ENCODE measurements at places on chromosomes 4 and X. TPM values are rescaled to one million over a fixed set of nuclear protein-coding genes. Genes with fewer than 3 reads are reported as not detected.

DNA sequence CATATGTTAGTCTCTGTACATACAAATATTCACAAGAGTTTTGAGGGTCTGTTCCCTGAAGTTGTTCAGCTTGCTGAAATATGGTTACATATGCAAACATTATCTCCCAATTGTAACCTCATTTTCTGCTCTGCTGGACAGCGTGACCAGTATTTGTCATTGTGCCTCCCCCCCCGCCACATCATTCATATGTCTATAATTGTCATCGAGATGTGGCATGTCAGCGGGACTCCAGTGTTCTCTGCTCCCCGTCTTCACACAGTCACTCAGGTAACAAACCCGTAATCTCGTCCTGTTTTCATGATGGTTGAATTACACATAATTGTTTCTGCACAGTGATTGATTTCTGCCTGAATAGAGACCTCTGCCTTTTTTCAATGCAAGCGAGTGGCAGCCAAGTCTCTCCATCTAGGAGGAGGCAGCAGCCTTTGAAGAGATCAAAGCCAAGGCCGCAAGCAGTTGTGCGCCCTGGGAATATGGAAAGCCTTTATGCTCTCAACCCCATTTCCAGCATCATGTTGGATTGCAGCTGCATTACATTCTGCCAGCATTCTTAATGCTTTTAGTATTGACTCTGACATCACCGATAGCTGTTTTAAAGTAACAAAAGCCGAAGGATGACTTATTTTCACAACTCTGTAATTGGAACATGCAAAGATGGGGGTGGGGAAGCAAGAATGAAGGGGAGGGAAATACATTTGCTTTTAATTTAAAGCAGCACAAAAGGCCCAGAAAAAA is 27.4 kb downstream of the LEF1 start:
- DNase-seq: no peak
- H3K4me3 ChIP-seq: no peak overlapping the region
- no peaks in the 10 kb centered on the region for H3K27me3 ChIP-seq
- H3K27ac ChIP-seq: peak overlapping the region; percentile 47

- H3K27me3 ChIP-seq: no peaks in the 10 kb centered on the region
- H3K4me1 ChIP-seq: peaks cover 19% of the 10 kb centered on the region
- no peaks in the 10 kb centered on the region for H3K36me3 ChIP-seq
- no peak for DNase-seq
- peak overlapping the region; percentile 30 for H3K4me3 ChIP-seq
Observed at GRCh38 chr4:81963763-81964020, 410.1 kb downstream of the HNRNPD start.

GRCh38 chr4:170854097-170854496 is 764.3 kb upstream of the AADAT start:
- DNase-seq: no peak
- no peaks in the 10 kb centered on the region for H3K4me1 ChIP-seq
- no peak overlapping the region for H3K4me3 ChIP-seq

GRCh38 chr4:40196724-40197281 is at the start of gene RHOH:
Gene RHOH, plus strand, starts transcription at chr4:40197031. Its CDS starts 46,356 bp downstream, at chr4:40243387.
- peak; percentile 61 for DNase-seq
- peak within 1 kb of the TSS; percentile 69 for H3K4me3 ChIP-seq
- H3K4me1 ChIP-seq: peaks cover 4% of the 10 kb centered on the region
- no peak within 1 kb of the TSS for H3K27ac ChIP-seq
- H3K36me3 ChIP-seq: no peaks in the 10 kb centered on the region
- H3K27me3 ChIP-seq: no peaks in the 10 kb centered on the region

DNA sequence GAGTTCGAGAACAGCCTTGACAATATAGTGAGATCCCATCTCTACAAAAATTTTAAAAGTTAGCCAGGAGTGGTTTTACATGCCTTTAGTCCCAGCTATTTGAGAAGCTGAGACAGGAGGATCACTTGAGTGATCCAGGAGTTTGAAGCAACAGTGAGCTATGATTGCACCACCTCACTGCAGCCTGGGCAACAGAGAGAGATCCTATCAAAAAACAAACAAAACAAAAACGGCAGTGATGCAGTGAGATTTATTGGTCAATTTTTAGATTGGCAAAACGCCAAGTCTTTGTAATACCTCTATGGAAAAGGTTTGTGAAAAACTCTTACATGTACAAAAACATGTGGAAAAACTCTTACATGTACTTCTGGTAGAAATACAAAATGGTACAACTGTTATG is 91.3 kb downstream of the PTPN13 start:
- no peak for DNase-seq
- H3K27ac ChIP-seq: no peak overlapping the region
- no peaks in the 10 kb centered on the region for H3K4me1 ChIP-seq
- H3K27me3 ChIP-seq: no peaks in the 10 kb centered on the region

GRCh38 chr4:116925900-116926457 is 159.4 kb downstream of the TRAM1L1 start:
- H3K4me3 ChIP-seq: peak overlapping the region; percentile 79
- no peaks in the 10 kb centered on the region for H3K36me3 ChIP-seq
- no peak overlapping the region for H3K27ac ChIP-seq
- peaks cover 12% of the 10 kb centered on the region for H3K27me3 ChIP-seq
- peak; percentile 86 for DNase-seq

GRCh38 chrX:40085714-40086113 is 12.0 kb downstream of the BCOR start:
- no peaks in the 10 kb centered on the region for H3K36me3 ChIP-seq
- H3K27ac ChIP-seq: no peak overlapping the region
- H3K27me3 ChIP-seq: no peaks in the 10 kb centered on the region
- peak; percentile 59 for DNase-seq
- peaks cover 11% of the 10 kb centered on the region for H3K4me1 ChIP-seq

- H3K27me3 ChIP-seq: no peaks in the 10 kb centered on the region
- H3K27ac ChIP-seq: no peak overlapping the region
- H3K4me3 ChIP-seq: no peak overlapping the region
- no peaks in the 10 kb centered on the region for H3K4me1 ChIP-seq
- no peak for DNase-seq
Observed at GRCh38 chr4:1802151-1802715, 9.1 kb downstream of the FGFR3 start.

DNA sequence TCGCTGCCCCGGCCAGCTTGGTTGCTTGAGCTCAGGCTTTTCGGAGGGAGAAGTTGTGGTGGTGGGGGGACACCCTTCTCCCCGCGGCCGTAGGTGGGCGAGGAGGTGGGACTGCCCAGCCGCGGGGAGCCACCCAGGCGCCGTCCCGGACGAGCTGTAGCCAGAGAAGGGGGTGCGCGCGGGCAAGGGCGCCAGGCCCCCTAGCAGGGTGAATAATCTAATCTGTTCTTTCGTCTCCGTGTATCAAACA is 3.1 kb downstream of the MID1IP1 start:
- H3K36me3 ChIP-seq: peaks cover 16% of the 10 kb centered on the region
- peak overlapping the region; percentile 68 for H3K27ac ChIP-seq
- DNase-seq: no peak
- peak overlapping the region; percentile 86 for H3K4me3 ChIP-seq
- no peaks in the 10 kb centered on the region for H3K27me3 ChIP-seq

DNA sequence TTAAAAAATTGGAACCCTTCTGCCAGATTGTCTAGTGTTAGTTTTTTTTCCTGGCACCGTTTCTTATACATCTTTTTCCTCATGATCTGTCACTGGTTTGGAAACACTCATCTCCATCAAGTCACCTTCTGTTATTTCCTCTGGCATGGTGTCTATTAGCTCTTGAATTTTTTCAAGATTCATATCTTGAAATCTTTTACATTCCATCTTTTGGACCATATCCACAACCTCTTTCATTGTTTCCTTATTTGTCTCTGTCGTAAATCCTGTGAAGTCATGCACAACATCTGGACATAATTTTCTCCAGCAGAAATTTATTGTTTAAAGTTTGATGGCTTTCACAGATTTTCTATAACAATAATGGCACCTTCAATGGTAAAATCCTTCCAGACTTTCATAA is 10.2 kb upstream of the TMEM185A start:
- no peaks in the 10 kb centered on the region for H3K36me3 ChIP-seq
- H3K4me3 ChIP-seq: no peak overlapping the region
- no peak for DNase-seq
- no peak overlapping the region for H3K27ac ChIP-seq
- no peaks in the 10 kb centered on the region for H3K4me1 ChIP-seq

DNA sequence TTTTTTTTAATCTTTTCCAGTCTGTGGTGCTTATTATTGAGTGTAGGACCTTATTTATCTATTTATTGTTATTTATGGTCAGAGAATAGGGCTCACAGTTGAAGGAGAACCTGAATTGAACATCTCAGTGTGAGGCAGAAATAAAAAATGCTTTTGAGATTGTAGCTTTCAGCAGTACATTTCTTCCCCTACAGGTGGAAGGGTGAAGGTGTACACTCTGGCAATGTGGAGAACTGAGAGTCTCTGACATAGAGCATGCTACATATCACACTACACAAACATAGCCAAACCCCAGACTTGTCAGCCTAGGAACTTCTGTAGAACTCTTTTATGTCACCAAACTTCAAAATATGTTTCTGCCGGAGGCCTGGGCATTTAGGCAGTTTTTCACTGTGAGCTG is 140.2 kb downstream of the STIM2 start:
- H3K27me3 ChIP-seq: no peaks in the 10 kb centered on the region
- no peaks in the 10 kb centered on the region for H3K4me1 ChIP-seq
- DNase-seq: no peak
- no peak overlapping the region for H3K4me3 ChIP-seq
- H3K27ac ChIP-seq: no peak overlapping the region

GRCh38 chrX:10168226-10168625 is 11.5 kb downstream of the CLCN4 start:
- H3K36me3 ChIP-seq: no peaks in the 10 kb centered on the region
- no peaks in the 10 kb centered on the region for H3K4me1 ChIP-seq

DNA sequence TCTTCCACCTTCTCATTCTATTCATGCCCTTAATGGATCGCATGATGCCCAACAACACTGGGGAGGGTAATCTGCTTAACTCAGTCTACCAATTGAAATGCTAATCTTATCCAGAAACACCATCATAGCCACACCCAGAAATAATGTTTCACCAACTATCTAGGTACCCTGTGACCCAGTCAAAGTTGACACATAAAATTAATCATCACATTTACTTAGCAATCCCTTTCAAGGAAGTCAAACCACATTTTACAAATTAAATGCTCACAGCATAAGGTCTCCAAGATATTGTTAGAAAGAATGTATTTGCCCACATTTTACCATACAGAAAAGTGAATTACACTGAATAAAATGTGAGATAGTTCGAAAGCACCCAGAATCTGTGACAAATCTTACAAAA is 92.5 kb downstream of the PRSS12 start:
- H3K4me3 ChIP-seq: no peak overlapping the region
- H3K27ac ChIP-seq: no peak overlapping the region

DNA sequence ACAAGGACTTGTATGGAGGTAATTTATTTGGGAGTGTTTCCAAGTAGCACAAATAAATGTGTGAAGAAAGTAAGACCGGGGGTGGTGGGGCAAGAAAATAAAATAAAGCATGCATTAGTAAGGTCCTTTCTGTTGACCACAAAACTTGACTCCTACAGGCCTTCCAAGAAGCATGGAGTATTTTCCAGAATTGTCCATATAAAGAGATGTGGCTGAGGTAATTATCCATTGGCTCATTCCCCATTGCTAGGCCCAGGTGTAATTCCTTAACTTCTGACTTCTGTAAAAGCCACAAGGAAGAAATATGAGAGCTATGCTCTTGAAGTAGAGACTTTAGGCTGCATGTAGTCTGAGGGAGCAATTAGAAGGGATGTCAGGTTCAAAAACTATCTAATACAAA is 430.5 kb upstream of the PABPC4L start:
- no peak overlapping the region for H3K27ac ChIP-seq
- DNase-seq: no peak
- H3K4me1 ChIP-seq: no peaks in the 10 kb centered on the region
- no peak overlapping the region for H3K4me3 ChIP-seq
- no peaks in the 10 kb centered on the region for H3K36me3 ChIP-seq

DNA sequence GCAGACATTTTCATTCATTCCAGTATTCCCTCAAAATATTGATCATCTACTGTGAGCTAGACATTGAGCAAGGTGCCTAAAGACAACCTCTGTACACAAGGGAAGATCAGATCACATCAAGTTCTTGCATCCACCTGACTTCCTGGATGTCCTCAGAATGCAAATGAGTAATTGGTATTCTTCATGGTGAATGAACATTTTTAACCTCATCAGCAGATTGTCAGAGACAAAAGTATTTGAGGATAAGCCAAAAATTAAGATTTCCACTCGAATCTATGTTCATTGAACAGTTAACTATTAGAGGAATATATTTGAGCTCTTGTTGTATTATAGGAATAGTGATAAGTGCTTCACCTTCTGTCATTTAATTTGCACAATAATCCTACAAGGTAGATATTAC is 1.3 kb downstream of the SMARCAD1 start:
- H3K27ac ChIP-seq: no peak overlapping the region
- no peak for DNase-seq
- H3K4me3 ChIP-seq: peak overlapping the region; percentile 98

GRCh38 chr4:158462611-158463010 is 59.1 kb upstream of the RXFP1 start:
- no peak overlapping the region for H3K4me3 ChIP-seq
- H3K36me3 ChIP-seq: no peaks in the 10 kb centered on the region
- no peak for DNase-seq
- no peaks in the 10 kb centered on the region for H3K4me1 ChIP-seq
- H3K27ac ChIP-seq: no peak overlapping the region

GRCh38 chr4:124839786-124840390 is 127.4 kb upstream of the ANKRD50 start:
- H3K27ac ChIP-seq: no peak overlapping the region
- peak overlapping the region; percentile 61 for H3K4me3 ChIP-seq
- no peaks in the 10 kb centered on the region for H3K4me1 ChIP-seq
- H3K36me3 ChIP-seq: no peaks in the 10 kb centered on the region
- H3K27me3 ChIP-seq: no peaks in the 10 kb centered on the region
- DNase-seq: no peak

DNA sequence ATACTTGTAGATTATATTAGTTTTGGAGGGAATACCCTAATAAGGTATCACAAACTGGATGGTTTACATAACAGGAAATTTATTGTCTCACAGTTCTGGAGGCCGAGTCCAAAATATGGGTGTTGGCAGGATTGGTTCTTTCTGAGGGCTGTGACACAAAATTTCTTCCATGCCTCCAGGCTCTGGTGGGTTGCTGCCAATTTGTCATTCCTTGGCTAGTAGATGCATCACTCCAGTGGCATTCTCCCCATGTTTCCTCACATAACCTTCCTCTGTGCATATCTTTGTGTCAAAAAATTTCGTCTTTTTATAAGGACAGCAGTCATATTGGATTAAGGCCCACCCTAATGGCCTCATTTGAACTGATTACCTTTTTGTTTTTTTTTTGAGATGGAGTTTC is 49.3 kb downstream of the APELA start:
- no peak overlapping the region for H3K4me3 ChIP-seq
- H3K36me3 ChIP-seq: no peaks in the 10 kb centered on the region
- no peaks in the 10 kb centered on the region for H3K4me1 ChIP-seq
- H3K27me3 ChIP-seq: no peaks in the 10 kb centered on the region

LSM6 gene
- 59.6 TPM for total RNA-seq

EDA2R gene
- total RNA-seq: 1.6 TPM

ADGRG4 gene
- not detected for total RNA-seq

UCP1 gene
- 0.24 TPM for total RNA-seq

PABPC1L2A gene
- 0.31 TPM for total RNA-seq

EIF2S3 gene
- total RNA-seq: 458 TPM

JAKMIP1 gene
- total RNA-seq: 11.2 TPM

TEX13B gene
- 0.25 TPM for total RNA-seq

DGAT2L6 gene
- total RNA-seq: not detected

H2BW2 gene
- not detected for total RNA-seq
